ENCODE measurements at places on chromosomes 5 and 9. TPM values are rescaled to one million over a fixed set of nuclear protein-coding genes. Genes with fewer than 3 reads are reported as not detected.

Gene TPRN
- polyA plus RNA-seq, result 2.2 TPM

Gene SPIN1
- polyA plus RNA-seq, result 47.3 TPM

Gene HAVCR2
- polyA plus RNA-seq, result not detected

Gene GPR151
- not detected for polyA plus RNA-seq

Gene PCDHGB3
- polyA plus RNA-seq, result 0.28 TPM

Gene ADGRV1
- 0.03 TPM for polyA plus RNA-seq

Gene C9orf50
- not detected for polyA plus RNA-seq

Gene FRMPD1
- polyA plus RNA-seq, result 0.01 TPM

Gene PTGES
- 34.1 TPM for polyA plus RNA-seq

Gene FAM81B
- not detected for polyA plus RNA-seq

Gene LCN10
- polyA plus RNA-seq, result not detected
